ENCODE measurements at places on chromosomes 12 and 14.

GRCh38 chr14:22159099-22159498 is 429.9 kb downstream of the DAD1 start:
- DNase-seq: no peak

DNA sequence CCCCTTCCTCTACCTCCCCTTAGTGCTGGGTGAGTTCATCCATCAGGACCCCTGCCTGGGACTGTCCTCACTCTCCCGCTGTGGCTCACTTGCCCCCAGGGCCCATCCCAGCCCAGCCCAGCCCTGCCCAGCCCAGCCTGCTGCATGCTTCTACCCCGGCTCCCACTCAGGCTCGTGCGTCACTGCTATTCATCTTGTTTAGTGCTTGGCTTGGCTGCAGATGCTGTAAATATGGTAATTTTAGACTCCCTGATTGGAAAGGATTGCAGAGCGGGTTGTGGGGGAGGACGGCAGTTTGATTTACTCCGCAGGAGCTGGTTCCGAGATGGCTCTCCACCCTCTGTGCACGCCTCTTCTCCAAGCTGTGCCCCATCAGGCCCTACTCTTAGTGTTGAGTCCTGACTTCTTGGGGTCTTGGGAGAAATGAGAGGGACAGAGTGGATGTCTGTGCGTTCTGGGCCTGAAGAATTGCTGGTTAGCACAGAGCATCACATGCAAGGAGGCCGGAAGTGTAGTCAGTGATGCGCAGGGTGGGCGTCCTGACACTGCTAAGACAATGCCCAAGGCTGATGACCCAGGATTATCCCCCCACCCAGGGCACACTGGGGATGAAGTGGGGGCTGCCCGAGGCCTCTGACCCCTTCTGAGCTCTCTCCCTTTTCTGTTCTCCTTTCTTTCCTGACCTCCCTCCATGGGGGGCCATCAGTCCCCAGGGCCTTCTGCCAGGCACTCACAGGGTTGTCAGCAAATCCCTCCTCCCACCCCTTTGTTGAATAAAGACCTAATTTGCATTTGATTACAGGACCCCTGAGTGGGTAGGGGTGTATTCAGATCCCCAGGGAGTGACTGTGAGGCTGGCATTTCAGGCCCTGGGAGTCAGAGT is 244.4 kb downstream of the ZFP36L1 start:
- no peak for DNase-seq

- DNase-seq: no peak
Measured at GRCh38 chr14:104966261-104966865, 11.8 kb downstream of the AHNAK2 start.

DNA sequence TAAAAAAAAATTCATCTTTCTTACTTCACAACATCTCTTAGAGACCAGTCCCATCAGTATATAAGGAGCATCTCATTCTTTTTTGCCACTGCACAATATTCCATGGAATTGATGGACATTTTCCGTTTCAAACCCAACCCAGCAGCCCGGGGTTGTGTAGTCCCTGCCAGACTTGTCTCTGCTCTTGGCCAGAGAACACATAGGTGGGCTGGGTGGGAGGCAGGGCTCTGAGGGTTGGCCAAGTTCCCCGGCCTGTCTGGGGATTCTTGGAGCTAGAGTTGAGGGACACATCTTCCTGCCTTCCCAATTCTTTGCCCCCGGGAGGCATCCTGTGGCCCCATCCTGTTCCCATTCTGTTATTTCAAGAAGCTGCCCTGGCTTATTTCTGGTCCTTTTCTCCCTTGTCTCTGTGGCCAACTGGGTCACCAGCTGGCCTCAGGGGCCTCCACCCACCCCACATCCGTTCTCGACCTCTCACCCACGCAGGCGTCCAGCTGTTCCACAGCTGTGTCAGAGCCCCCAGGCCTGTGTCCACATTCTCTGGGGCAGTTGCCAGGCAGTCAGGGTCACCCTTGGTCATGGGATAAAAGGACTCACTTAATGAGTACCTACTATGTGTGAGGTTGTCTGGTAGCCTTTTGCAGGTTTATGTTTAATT is 52.0 kb upstream of the CCDC63 start:
- no peak for DNase-seq

DNA sequence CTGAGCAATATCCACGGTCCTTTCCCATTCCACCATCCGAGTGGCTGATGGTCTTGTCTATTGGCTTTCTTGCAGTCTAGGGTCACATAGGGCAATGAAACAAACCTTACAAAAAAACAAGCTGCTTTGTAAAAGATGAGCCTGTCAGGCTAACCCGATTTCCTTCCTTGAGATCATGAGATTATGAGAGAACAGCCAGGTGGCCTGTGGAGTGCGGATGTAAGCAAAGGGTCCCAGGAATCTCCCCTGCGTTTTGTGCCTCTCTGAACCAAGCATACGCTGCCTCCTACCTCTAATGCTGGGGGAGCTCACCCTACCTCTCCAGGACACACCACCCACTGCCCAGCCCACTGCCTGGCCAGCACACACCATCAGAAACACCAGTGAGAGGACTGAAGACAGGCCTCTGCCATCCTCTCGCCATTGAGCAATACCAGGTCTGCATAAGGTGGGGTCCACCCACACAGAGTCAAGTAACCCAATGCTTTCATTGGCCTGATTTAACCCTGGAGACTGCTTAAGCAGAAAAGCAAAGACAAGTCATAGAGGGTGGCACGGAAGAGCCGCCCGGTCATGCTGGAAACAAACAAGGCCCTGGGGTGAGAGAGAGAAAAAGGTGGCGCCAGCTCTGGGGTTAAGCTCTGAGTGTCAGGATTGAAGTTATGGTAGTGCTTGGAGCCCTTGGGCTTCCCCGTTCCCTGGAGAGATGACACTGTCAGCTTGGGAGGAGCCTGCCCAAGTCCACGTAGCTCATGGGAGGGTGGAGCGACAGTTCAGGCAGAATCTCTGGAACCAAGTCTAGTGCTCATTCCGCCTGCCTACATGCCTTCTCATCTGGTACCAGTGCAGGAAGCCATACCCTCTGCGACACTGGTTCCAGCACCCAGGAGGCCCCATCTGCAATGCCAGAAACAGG is 46.6 kb downstream of the CALM1 start:
- no peak for DNase-seq

DNA sequence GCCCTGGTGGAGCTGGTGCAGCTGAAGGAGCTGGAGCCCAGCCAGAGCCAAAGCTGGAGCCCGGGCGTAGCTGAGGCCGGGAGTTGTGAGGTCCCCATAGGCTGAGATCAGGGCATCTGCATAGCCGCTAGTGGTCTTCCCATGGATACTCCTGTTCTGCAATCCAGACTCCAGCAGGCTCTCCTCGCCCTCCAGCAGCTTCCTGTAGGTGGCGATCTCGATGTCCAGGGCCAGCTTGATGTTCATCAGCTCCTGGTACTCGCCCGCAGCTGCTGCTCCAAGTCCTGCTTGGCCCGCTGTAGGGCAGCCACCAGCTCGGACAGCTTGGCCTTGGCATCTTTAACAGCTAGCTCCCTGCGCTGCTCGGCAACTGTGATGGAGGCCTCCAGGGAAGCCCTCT is 966.1 kb downstream of the FSCB start:
- DNase-seq: no peak

- DNase-seq: no peak
Measured at GRCh38 chr14:73771848-73772638, 57.9 kb upstream of the PNMA1 start.

GRCh38 chr12:122870867-122871664 is 24.9 kb downstream of the VPS37B start:
- no peak for DNase-seq

DNA sequence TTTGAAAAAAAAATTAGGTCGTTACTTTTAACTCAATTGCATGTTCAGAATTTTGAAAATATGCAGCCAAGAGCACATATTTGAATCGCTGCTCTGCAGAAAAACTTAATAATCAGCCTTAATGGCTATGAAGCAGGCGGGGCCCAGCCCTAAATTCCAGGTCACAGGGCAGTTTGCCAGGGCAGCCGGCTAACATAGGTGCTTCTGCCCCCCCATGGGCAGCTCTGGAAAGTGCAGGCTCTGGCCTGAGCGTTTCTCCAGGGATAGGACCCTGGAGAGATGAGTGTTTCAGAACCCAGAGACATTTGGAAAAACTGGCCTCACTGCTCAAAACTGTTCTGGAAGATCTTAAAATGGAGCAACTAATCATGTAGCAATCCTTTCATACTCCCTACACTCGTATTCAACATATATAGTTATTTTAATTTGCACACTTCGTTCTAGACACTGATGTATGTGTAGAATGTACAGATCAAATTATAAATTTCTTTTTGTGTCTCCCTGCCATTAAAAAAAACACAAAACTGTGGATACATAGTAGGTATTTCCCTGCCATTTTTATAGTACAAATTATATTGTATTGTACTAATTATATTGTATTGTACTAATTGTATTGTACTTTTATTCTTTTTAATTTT is 26.0 kb upstream of the PTGR2 start:
- peak; percentile 39 for DNase-seq

- DNase-seq: no peak
Measured at GRCh38 chr12:5458229-5459050, 26.5 kb downstream of the NTF3 start.

DNA sequence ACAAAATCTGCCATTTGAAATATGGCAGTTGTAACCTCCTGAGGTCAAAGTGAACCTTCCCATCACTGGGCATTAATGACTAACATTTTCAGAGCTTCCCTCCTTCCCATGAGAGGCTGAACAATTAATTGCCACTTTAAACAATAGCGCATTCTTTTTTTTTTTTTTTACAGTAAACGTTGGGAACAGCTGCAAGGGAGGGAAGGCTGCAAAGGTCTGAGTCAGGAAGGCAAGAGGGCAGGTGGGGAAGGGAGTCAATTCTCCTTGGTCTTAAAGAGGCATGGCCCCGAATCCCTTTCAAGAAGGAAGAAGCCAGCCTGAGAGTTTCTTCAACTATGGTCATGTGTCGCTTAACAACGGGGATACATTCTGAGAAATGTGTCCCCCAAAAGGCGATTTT is 41.0 kb upstream of the PLEKHG3 start:
- no peak for DNase-seq

DNA sequence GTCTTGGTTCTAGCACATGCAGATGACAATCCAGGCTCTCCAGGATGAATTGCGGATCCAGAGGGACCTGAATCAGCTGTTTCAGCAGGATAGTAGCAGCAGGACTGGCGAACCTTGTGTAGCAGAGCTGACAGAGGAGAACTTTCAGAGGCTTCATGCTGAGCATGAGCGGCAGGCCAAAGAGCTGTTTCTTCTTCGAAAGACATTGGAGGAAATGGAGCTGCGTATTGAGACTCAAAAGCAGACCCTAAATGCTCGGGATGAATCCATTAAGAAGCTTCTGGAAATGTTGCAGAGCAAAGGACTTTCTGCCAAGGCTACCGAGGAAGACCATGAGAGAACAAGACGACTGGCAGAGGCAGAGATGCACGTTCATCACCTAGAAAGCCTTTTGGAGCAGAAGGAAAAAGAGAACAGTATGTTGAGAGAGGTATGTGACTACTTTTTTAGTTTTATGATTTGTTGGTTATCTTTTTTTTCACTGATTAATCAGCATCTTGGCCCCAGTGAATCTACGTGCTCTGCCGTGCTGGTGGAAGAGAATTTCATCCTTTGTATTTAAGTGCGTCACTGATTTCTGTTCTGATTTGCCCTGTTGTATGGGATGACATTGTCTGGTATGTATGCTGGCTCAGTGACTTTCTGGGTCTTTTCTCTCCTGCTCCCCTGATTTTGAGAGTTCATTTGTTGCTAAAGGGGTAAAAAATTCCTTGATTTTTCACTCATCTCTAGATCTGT is 92.3 kb downstream of the ERC1 start:
- no peak for DNase-seq

GRCh38 chr14:92945959-92946846 is 23.3 kb downstream of the CHGA start:
- DNase-seq: no peak

DNA sequence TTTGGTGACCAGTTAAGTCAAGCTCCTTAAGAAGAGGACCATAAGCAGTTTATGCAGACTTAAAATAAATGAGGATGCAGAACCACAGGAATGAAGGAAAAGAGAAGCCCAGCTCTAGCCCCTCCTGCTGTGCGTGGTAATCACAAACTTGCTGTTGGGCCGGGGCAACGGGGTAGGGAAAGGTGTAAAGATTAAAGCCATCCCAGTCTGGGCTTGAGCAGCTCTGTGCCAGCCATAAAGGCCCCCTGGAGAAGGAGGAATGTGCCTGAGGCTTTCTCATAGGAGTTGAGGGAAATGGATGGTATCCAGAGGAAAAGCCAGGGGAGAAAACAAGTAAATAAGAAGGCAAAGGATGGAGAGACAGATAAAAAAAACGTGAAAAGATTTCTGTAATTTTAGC is 25.1 kb downstream of the TEP1 start:
- no peak for DNase-seq

- no peak for DNase-seq
Measured at GRCh38 chr12:70426620-70427019, 60.5 kb downstream of the KCNMB4 start.

DNA sequence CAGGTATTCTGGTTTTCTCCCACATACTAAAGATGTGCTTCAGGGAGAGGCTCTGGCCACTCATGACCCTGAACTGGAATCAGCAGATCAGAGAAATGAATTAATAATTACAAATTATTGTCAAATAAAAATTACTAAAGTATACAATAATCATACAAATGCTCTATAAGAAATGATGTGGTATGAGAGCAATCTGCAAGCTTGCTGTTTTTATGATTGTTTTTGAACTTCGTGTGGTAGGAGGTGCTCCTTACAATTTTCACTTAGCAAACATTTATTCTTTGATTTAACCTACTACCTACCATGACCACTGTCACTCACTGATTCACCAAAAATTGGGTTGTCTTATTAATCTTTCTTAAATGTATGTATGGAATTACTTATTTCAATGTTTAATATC is 16.2 kb downstream of the ATP2B1 start:
- DNase-seq: no peak

DNA sequence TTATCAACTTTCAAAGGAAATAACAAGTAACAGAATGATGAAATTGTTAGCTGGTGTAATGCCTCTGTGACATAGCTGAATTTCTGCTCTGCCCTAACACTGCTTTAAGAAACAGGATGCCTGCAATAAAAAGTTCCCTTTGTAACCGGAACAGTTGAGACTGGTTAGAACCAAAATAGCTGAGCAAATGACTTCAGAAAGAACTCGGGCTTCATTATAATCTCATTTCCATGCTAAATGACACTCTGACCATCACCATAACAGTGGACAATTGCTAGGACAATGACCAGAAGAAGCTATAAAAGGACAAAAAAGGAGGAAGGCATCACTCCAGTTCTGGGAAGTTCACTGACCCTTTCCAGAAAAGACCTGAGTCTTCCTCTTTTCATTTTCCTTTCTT is 23.5 kb upstream of the PYGL start:
- DNase-seq: no peak

DNA sequence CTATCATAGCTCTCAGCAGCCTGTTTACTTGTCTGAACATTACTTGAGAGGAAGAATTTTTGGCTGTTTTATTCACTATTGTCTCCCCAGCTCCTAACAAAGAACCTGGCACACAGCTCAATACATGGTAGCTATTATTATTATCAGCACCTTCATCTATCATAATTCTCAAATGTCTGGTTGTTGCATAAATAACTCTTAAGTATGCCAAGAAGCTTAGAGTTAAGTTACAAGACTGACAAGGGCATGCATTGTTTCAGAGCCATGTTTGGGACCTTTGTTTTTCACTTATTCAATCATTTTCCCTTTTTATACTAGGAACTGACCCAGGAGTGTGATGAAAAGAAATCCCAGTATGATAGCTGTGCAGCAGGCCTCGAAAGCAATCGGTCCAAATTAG is 77.5 kb upstream of the ATP2A2 start:
- no peak for DNase-seq

Data from stimulated activated CD8-positive, alpha-beta memory T cell treated with anti-CD3 and anti-CD28 coated beads, Interleukin-4, amount 100 ng/mL, for 1 hour (primary cell).